ENCODE measurements at places on chromosomes 12 and 14. TPM values are rescaled to one million over a fixed set of nuclear protein-coding genes. Genes with fewer than 3 reads are reported as not detected.

- no peaks in the 10 kb centered on the region for H3K36me3 ChIP-seq
- no peak overlapping the region for H3K27ac ChIP-seq
- H3K4me1 ChIP-seq = no peaks in the 10 kb centered on the region
Observed at GRCh38 chr12:125773033-125773640, 707.9 kb downstream of the AACS start.

GRCh38 chr14:63051992-63052391 is 6.7 kb upstream of the KCNH5 start:
- DNase-seq = no peak
- H3K36me3 ChIP-seq = no peaks in the 10 kb centered on the region
- H3K4me3 ChIP-seq = no peak overlapping the region
- H3K27ac ChIP-seq = no peak overlapping the region
- H3K27me3 ChIP-seq = peaks cover 3% of the 10 kb centered on the region

- peaks cover 41% of the 10 kb centered on the region for H3K4me1 ChIP-seq
- peak overlapping the region; percentile 13 for H3K4me3 ChIP-seq
- H3K27me3 ChIP-seq = no peaks in the 10 kb centered on the region
- no peaks in the 10 kb centered on the region for H3K36me3 ChIP-seq
- peak; percentile 98 for DNase-seq
Observed at GRCh38 chr12:110109037-110109836, 14.9 kb upstream of the IFT81 start.

- peaks cover 63% of the 10 kb centered on the region for H3K27me3 ChIP-seq
- DNase-seq = no peak
- H3K4me3 ChIP-seq = peak overlapping the region; percentile 19
- no peaks in the 10 kb centered on the region for H3K4me1 ChIP-seq
Observed at GRCh38 chr12:107318806-107319532, 225.6 kb upstream of the CRY1 start.

Gene MED13L
- 187 TPM for total RNA-seq
